ENCODE measurements at places on chromosomes 16 and 17.

GRCh38 chr16:17149904-17150483, 320.8 kb downstream of the XYLT1 start:
- DNase-seq: peak; percentile 33

DNA sequence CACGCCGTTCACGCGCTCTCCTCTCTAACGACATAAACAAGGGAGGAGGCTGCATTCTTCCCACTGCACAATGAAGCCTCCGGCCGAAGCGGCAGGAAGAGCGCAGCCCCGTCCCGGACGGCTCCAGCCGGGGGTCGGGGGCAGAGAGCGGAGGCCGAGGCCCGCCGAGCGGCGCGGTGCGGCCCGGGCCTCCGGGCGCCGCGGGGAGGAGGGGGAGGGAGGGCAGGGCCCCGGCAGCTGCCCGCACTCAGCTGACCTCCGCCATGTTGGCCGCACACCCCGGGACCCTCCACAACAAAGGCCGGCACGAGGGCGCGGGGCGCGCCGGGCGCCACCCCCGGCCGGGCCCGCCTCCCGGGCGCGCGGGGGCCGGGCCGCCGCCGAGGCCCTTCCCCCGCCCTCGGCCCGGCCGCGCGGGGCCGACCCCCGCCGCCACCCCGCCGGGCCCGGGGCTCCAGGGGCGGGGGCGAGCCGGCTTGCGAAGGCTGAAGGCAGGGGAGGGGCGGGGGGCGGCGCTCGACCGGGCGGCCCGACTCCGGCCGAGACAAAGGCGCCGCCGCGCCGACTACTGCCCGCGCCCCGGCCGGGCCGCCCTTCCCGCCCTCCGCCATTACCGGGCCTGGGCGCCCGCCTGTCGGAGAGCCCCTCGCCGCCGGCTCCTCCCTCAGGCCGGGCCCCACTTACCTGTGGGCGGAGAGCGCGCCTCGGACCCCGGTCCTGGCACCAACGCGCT, 527 bp downstream of the SIAH1 start:
- peak; percentile 75 for DNase-seq

DNA sequence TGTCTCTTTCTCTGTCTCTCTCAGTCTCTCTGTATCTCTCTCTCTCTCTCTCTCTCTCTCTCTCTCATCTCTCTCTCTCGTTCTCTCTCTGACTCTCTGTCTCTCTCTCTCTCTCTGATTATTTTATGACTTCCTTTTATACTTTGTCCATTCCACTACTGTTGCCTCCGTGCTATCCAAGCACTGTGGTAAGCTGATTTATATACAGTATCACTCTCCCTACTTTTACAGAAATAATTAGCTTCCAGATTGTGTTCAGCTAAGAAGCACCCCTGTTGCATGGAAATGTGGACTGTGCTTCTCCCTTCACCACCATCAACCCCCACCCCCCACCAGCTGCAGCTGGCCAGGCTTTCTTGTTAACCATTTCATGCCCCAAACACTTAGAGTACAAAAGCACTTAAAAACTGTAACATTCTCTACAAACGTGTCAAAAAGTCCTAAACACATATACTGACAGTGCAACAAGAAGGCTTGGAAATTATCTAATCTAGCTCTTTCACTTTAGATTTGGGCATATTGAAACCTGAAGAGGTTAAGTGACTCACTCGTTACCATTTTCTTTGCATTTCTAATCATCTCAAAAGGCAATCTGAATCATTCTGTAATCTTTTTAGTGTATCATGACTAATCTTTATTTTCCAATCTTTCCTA, 11.6 kb upstream of the TMEM100 start:
- peak; percentile 28 for DNase-seq

GRCh38 chr16:27195941-27196595, 7.3 kb upstream of the KDM8 start:
- no peak for DNase-seq

GRCh38 chr16:57240851-57241250, 4.2 kb upstream of the ARL2BP start:
- DNase-seq: no peak

DNA sequence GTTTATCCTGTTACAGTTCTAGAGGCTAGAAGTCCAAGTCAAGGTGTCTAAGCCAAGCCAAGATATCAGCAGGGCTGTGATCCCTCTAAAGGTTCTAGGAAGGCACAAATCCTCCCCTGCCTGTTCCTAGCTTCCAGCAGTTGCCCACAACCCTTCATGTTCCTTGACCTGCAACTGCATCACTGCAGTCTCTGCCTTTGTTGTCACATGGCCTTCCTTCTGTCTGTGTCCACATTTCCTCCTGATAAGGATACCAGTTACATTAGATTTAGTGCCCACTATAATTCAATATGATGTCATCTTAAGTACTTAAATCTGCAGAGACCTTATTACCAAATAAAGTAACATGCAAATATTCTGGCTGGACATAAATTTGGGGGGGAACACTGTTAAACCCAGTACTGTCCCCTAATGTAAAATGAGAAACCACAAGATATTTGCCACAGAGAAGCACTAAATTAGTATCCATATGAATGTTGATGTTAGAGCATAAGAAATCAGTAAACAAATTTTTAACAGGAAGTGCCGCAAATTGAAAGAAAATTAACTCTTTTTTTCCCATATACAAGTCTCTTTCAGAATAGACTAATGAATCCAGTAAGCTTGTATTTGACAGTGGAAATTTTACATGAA, 4.7 kb downstream of the UQCRC2 start:
- DNase-seq: no peak

GRCh38 chr16:53089434-53090285, 34.9 kb downstream of the CHD9 start:
- DNase-seq: peak; percentile 32

DNA sequence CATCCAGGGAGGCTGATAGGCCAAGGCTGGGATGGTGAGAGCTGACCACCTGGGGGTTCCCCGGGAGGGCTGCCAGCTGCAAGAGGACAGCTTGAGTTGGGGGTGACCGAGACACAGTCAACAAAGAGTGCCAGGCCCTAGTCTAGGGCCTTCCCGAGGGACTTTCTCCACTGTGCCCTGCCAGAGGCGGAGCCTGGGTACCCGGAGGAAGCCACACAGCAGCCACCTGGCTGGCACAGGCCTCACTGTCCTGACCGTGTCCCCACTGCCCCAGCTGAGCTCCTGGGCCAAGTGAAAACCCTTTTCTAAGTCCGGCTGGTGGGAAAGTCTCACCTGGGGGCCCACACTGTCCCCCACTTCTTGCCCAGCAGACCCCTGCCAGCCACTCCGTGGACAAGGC, 71.9 kb upstream of the GSE1 start:
- DNase-seq: no peak

DNA sequence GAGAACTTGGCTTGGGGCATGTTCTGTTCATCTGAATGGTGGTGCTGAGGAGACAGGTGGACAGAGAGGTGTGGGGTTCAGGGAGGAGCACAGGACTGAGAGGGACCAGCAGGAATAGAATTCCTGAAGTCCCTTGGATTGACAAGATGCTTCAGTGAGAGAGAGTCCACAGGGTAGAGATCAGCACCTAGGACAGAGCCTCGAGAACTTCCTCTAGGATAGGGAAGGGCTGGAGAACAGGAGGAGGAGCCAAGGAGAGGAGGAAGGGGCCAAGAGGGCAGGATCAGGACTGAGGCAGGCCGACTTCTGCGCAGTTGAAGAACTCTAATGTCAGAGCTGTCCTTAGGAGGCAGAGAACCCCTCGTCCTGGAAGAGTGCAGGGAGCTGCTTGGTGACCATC, 138.4 kb downstream of the PRKCB start:
- no peak for DNase-seq

DNA sequence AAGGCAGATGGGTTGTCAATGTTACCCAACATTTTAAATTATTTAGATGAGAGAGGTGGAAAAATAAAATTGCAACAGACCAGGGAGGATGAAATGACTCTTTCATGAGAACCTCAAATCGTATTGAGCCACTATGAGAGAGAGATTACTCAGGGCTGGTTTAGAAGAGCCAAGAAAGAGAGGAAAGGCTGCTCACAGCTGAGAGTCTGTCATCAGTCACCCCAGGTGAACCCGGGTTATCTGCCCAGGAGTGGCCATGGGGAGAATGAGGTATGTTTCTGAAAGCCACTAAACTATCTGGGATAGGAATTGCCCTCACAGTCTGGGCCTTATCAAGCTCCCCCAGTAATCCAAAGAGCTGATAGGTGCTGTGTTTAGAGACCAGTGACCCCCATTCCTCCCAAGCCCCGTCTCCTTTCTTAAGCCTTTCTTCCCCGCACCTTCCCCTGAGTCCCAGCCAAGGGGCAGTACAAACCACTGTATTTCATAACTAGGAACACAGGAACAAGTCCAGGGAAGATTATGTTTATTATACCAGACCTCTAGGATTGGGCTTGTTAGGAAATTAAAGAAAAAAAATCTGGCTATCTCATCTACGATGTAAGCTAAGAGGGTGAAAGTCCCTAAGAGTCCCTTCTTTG, 158.9 kb upstream of the NOL11 start:
- DNase-seq: no peak

GRCh38 chr17:82823004-82823403, 16.8 kb downstream of the ZNF750 start:
- no peak for DNase-seq

All from myocyte (in vitro differentiated cells).